ENCODE measurements at places on chromosomes 2 and 18.

- DNase-seq: no peak
These were observed 31.9 kb downstream of the FAM171B start for GRCh38 chr2:186725783-186726182.

GRCh38 chr2:117523711-117524238 lies 290.7 kb upstream of the DDX18 start:
- DNase-seq: no peak

- no peak for DNase-seq
These were observed 78.5 kb downstream of the TPO start for GRCh38 chr2:1491751-1492150.

GRCh38 chr2:72576459-72576858 lies 249.4 kb downstream of the EXOC6B start:
- no peak for DNase-seq

- DNase-seq: no peak
These were observed 66.6 kb downstream of the CTIF start for GRCh38 chr18:48605408-48605845.
